Smooth muscle cell of the pulmonary artery (primary cell): ENCODE measurements at places on chromosomes 6 and 20. TPM values are rescaled to one million over a fixed set of nuclear protein-coding genes. Genes with fewer than 3 reads are reported as not detected.

Gene TRAPPC3L
- total RNA-seq: 0.07 TPM in 1 of 2 replicates, not detected in the other

Gene ADAM33
- 11.3 and 15.3 TPM in 2 replicates for total RNA-seq

Gene KCNK5
- 0.03 and 0.07 TPM in 2 replicates for total RNA-seq

Gene OTOR
- total RNA-seq: not detected in 2 replicates

Gene MAVS
- total RNA-seq: 30.9 and 34.4 TPM in 2 replicates

Gene MUC22
- total RNA-seq: not detected in 2 replicates

Gene TGM3
- total RNA-seq: not detected in 2 replicates

Gene SRMS
- not detected in 2 replicates for total RNA-seq

Gene RPS10
- 654 and 809 TPM in 2 replicates for total RNA-seq

Gene PLA2G7
- total RNA-seq: not detected in 2 replicates

Gene ZNF391
- 1.2 and 1.6 TPM in 2 replicates for total RNA-seq

Gene VWA7
- 0.26 and 0.46 TPM in 2 replicates for total RNA-seq

Gene SLC17A1
- not detected in 2 replicates for total RNA-seq

Gene TMEM14C
- total RNA-seq: 85.8 and 86.8 TPM in 2 replicates

Gene TOX2
- 1.4 and 2.2 TPM in 2 replicates for total RNA-seq

Gene WFDC2
- not detected in 2 replicates for total RNA-seq

Gene BPIFA1
- not detected in 2 replicates for total RNA-seq

Gene SLC32A1
- total RNA-seq: not detected in 2 replicates

Gene SPATS1
- total RNA-seq: not detected in 2 replicates

Gene FHL5
- not detected in 2 replicates for total RNA-seq

Gene ALDH8A1
- total RNA-seq: 0.72 and 1.8 TPM in 2 replicates

Gene ELOVL4
- total RNA-seq: 5.4 and 7.0 TPM in 2 replicates

Gene HTR1E
- 0.03 TPM in 1 of 2 replicates, not detected in the other for total RNA-seq

Gene CD109
- total RNA-seq: 46.1 and 46.4 TPM in 2 replicates

Gene TNXB
- 9.8 and 66.7 TPM in 2 replicates for total RNA-seq

Gene TSHZ2
- 0.26 and 3.1 TPM in 2 replicates for total RNA-seq

Gene RIMS1
- 2.3 and 3.6 TPM in 2 replicates for total RNA-seq

Gene HUS1B
- 1.2 and 1.3 TPM in 2 replicates for total RNA-seq

Gene C6orf58
- not detected in 2 replicates for total RNA-seq

Gene MYCT1
- total RNA-seq: 6.0 and 13.0 TPM in 2 replicates

Gene SGK2
- total RNA-seq: 0.73 and 0.85 TPM in 2 replicates

Gene POLH
- 25.6 and 28.0 TPM in 2 replicates for total RNA-seq

Gene DEFB124
- not detected in 2 replicates for total RNA-seq

Gene MACROD2
- 0.40 and 0.85 TPM in 2 replicates for total RNA-seq

Gene THEMIS
- under 0.01 TPM in 1 of 2 replicates, not detected in the other for total RNA-seq

Gene CST7
- not detected in 2 replicates for total RNA-seq

Gene LAMA2
- total RNA-seq: 75.8 and 85.8 TPM in 2 replicates

Gene UFL1
- 26.3 and 37.0 TPM in 2 replicates for total RNA-seq

Gene PBOV1
- not detected in 2 replicates for total RNA-seq

Gene NKAIN4
- total RNA-seq: not detected in 2 replicates

Gene WDR46
- 44.7 and 54.2 TPM in 2 replicates for total RNA-seq

Gene SLC52A3
- total RNA-seq: not detected in 2 replicates

Gene MOXD1
- total RNA-seq: 41.5 and 73.5 TPM in 2 replicates

Gene TRIM31
- total RNA-seq: not detected in 2 replicates

Gene BFSP1
- 1.3 and 1.6 TPM in 2 replicates for total RNA-seq

Gene SRSF12
- total RNA-seq: 0.03 and 0.33 TPM in 2 replicates

Gene AURKA
- total RNA-seq: 6.0 and 14.5 TPM in 2 replicates

Gene DSP
- total RNA-seq: 11.4 and 13.2 TPM in 2 replicates

Gene CRISP3
- not detected in 2 replicates for total RNA-seq

Gene PSMF1
- 35.6 and 37.7 TPM in 2 replicates for total RNA-seq

Gene OR11A1
- total RNA-seq: not detected in 2 replicates

Gene SPTLC3
- total RNA-seq: 3.8 and 3.9 TPM in 2 replicates

Gene LAMA5
- total RNA-seq: 243 and 256 TPM in 2 replicates

Gene SLCO4A1
- 0.13 and 0.30 TPM in 2 replicates for total RNA-seq

Gene TINAG
- total RNA-seq: not detected in 2 replicates

Gene FOXQ1
- 0.03 TPM in 1 of 2 replicates, not detected in the other for total RNA-seq

Gene COL21A1
- total RNA-seq: 1.6 and 23.1 TPM in 2 replicates

Gene TPD52L1
- total RNA-seq: 29.0 and 32.4 TPM in 2 replicates
